ENCODE measurements at places on chromosomes 2 and 18.
A peak's percentile ranks its signal among the peaks of the same experiment; 100 is the strongest.

- DNase-seq: no peak
Measured at GRCh38 chr2:156797832-156798231, 361.7 kb downstream of the GPD2 start.

- peak; percentile 25 for DNase-seq
Measured at GRCh38 chr18:67217551-67218166, 298.9 kb downstream of the DSEL start.

- no peak for DNase-seq
Measured at GRCh38 chr18:54828281-54828881, at the start of gene RAB27B. TSS of gene RAB27B (plus strand) at chr18:54828477. CDS start at chr18:54877586, 49,109 bp downstream.

- DNase-seq: no peak
Measured at GRCh38 chr2:177445200-177445599, 52.6 kb downstream of the AGPS start.

DNA sequence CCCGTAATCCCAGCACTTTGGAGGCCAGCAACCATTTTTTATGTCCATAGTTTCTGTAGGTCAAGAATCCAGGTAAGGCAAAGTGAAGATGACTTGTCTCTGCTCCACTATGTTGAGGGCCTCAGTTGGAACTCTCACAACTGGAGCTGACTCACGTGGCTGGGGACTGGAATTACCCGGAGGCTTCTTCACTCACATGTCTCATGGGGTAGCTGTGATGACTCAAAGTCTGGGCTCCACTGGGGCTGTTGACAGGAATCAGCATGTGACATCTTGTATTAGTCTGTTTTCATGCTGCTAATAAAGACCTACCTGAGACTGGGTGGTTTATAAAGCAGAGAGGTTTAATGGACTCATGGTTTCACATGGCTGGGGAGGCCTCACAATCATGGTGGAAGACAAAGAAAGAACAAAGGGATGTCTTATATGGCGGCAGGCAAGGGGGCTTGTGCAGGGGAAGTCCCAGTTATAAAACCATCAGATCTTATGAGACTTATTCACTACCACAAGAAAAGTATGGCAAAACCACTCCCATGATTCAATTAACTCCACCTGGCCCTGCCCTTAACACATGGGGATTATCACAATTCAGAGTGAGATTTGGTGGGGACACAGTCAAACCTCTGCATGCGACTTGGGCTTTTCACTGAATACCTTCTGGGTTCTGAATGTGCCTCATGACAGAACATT lies 7.8 kb upstream of the PPP1R1C start:
- no peak for DNase-seq

DNA sequence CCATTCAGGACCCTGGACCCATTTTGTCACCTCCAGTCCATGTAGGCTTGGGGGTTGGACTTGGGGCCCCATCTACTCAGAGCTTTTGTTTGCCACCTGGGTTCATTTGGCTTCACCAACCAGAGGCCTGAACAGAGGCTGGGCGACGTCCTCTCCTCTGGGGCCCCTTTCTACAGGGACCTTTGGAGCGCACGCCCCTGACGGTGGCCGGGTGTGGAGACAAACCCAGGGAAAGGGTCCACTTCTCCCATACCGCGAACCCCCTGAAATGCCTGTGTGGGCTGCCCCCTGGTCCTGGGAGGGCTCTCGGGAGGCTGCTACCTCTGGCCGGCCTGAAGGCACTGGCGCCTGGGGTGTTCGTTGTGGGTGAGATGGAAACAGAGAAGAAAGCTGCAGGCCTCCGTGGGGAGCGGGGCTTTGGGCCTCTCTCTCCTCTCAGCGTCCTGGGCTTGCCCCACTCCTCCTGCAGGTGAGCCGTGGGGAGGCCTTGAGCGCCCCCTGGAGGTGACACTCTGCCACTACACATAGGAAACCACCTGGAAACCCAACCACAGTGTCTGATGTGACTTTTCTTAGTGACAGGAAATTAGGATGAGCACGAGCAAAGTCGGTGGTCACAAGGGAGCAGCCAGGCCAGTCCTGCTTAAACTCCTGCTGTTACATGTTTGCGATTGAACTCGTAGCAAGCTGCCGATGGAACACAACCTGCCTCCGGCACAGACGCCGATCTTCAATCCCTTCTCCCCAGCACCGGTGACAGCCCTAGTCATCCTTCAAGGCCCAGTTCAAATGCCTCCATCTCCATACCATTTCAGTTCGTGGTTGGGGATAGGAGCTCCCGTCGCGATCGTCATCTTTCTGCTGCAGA lies 12.0 kb upstream of the NTSR2 start:
- peak; percentile 79 for DNase-seq

- no peak for DNase-seq
Measured at GRCh38 chr18:51425889-51426288, 228.4 kb upstream of the MEX3C start.

- DNase-seq: peak; percentile 28
Measured at GRCh38 chr2:173355132-173355865, 627 bp downstream of the CDCA7 start.
